AG04450 (cell line): ENCODE measurements at places on chromosomes 3 and 15.

DNA sequence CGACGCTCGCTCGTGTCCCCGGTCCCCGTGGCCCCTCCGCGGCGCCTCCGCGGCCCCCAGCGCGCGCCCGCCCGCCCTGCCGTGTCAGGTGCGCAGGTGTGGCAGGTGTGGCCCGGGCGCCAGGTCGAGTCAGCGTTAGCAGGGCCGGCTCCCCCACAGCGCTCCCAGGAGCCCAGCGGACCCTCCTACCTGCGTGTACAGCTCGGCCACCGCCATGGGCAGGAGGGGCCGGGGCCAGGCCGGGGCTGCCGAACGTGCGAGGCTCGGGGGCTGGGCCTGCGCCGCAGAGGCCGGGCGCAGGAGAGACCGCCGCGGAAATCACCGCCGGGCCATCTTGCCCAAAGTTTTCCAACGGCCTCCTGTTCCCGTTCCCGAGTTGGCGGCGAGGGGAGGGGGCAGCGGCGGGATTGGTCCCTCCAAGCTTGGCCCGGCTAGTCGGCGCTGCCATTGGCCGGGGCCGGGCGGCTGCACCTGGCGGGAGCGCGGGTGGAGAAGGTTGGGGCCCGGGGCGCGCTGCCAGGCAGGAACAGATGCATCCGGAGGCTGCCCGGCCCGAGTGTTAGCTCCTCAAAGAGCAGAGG is at the start of gene MYO5C:
Gene MYO5C (minus strand): TSS at position 384 of the 581 bp plus-strand sequence. CDS start 168 bp downstream, at position 216.
- DNase-seq: no peak

DNA sequence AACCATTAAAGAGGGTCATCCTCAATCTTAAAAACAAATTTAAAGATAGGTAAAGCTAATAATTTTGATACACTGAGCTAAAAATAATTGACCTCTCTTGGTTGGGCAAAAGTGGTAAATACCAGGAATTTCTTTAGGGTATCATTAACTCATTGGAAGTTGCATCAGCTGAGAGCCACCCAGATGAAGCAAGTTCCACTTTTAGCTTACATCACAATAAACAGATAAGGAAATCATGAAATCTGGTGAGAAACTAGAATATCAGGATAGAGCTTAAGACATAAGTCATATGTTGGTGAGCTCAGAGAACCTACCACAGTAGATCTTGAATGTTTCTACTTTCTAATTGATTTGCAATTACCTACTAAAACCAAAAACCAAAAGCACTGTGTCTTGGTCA is 97.4 kb upstream of the SLC2A2 start:
- no peak for DNase-seq

GRCh38 chr3:125318167-125318865 is 56.8 kb downstream of the ZNF148 start:
- no peak for DNase-seq

DNA sequence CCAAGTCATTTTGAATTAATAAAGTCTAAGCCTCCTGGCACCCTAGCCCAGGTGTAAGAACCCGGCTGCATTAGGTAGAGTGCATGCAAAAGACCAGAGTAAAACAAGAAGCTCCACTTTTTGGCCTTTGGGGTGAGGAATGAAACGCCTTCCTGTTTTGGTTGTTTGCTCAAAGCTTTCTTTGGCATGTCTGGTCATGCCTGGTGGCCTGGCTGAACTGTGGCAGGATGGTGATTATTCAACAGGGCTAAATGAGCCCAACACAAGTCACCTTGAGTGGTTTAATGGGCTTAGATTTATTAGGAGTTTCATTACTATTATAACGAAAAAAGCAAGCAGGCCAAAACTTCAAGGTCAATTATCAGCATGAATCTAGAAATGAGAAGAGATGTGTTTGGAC is 40.9 kb upstream of the LDHAL6B start:
- DNase-seq: no peak

GRCh38 chr3:195911946-195912270 is 3.6 kb upstream of the TNK2 start:
- DNase-seq: no peak
